NCI-H1417 treated with DMSO at 0.1 percent for 48 hours (cell line): ENCODE measurements at places on chromosomes 2 and 18.

DNA sequence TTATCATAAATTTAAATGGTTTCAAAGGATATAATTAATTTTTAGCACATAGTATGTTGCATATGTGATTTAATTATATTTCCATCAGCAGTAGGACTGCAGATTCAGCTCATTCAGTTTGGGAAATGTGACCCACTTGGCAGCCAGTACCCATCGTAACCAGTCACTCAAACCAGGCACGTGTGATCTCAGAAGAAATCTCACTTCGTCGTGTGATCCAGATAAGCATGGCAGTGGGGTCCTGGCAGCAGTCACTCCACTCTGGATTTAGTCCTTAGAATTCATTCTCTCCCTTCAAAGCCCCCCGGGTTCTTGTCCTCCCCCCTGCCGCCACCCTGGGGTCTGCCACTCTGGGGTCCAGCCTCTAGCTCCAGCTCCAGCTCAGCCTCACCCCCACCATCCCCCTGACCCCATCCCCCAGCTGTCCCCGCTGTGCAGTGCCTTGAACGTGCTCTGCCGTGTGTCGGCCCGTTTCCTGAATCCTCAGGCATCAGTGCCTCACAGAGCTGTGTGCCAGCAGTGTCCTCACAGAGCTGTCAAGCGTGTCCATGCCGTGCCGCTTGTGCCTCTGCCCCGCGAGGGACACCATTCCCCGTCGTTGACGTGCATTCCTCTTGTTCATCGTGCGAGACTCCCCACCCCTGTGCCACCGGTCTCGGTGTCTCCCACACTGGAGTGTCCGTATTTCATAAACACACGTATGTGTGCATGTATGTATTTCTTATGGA is 34.8 kb downstream of the TRAPPC12 start:
- DNase-seq, result no peak

- DNase-seq, result no peak
These were observed 297.5 kb upstream of the RGPD4 start for GRCh38 chr2:107529146-107529545.

GRCh38 chr2:6027066-6027465 is 334.9 kb downstream of the SOX11 start:
- DNase-seq, result no peak

DNA sequence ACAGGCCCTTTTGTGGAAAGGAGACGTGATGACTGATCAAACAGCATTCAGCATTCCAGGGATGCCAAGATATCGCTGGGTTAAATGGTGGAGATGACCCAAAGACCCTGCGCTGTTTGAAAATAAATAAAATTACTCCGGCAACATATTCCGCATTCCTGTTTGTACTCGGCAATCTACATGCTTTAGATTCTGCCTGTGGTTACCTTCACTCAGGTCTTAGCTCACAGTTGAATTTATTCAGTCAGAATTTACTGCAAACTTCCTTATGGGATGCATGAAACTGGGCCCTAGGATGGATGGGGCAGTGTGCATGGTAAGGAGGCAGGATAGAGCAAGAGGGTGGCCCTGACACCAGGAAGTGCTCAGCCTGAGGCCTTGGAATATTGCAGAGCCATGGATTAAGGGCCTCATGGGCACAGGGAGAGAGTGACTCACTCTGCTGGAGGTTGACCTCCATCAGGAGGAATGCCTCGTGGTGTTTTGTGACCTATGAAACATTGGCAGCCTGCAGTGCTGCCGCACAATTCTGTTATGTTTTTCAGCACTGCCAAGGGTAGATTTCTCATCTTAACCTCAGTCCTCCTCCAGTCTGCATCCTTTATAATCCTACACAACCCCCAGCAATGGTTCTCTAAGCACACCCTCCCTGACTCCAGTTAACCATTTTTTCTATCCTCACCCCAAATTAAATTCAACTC is 321.4 kb downstream of the IRS1 start:
- DNase-seq, result no peak

DNA sequence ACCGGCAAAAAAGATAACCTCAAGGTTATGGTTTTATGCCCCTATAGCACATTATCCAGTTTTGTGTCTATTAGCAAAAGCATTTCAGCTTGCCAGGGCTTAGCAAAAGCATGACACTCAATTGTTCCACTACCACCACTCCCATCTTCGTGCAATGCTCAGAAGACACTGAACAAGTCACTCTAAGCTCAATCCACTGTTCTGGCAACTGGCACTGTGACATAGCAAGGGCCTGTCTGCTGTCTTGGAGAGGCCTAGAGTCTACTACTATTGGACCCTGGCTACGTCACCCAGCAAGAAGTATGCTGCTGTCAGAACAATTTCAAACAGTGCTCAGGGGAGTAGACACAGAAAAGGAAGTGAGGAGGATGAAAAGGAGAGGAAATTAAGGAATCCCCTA is 103.5 kb upstream of the PPP1CB start:
- no peak for DNase-seq
